ENCODE measurements at places on chromosomes 4 and X. TPM values are rescaled to one million over a fixed set of nuclear protein-coding genes. Genes with fewer than 3 reads are reported as not detected.
A peak's percentile ranks its signal among the peaks of the same experiment; 100 is the strongest.

DNA sequence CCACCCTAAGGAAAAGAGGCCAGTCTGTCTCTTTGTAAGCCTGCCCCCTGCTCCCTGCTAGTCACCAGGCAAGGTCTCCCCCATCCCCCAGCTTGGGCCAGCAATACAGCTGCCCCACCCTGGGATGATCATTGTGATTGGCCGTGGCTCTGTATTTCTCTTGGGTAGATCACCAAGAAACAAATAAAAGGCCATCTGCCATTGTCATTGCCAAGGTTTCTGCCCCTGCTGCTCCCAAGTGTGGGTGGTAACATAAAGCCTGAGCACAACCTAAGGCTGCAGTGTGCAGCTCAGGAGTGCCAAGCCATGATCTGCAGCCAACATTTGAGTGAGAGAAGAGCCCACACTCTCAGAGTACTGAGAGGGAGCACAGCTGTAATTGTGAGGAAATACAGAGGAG lies 241.0 kb upstream of the POF1B start:
- DNase-seq, result no peak

- no peak for DNase-seq
Observed at GRCh38 chr4:2652415-2653160, 103.5 kb downstream of the TNIP2 start.

- DNase-seq, result no peak
Observed at GRCh38 chr4:13981499-13981898, 354.0 kb upstream of the BOD1L1 start.

DNA sequence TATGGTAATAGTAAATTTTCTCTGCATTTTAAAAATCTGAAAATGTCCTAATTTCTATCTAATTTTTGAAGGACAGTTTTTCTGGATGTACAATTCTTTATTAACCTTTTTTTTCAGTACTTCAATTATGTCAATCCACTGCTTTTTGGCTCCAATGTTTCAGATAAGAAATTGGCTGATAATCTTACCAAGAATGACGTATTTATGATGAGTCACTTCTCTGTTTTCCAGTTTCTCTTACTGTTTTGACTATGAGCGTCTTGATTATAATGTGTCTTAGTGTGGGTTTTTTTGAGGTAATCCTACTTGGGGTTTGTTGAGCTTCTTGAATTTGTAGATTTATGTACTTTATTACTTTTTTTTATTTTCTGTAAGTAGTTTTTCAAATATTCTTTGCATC lies 47.2 kb downstream of the UGT2B11 start:
- DNase-seq, result no peak

- no peak for DNase-seq
Observed at GRCh38 chr4:174540175-174540574, 17.9 kb upstream of the HPGD start.

DNA sequence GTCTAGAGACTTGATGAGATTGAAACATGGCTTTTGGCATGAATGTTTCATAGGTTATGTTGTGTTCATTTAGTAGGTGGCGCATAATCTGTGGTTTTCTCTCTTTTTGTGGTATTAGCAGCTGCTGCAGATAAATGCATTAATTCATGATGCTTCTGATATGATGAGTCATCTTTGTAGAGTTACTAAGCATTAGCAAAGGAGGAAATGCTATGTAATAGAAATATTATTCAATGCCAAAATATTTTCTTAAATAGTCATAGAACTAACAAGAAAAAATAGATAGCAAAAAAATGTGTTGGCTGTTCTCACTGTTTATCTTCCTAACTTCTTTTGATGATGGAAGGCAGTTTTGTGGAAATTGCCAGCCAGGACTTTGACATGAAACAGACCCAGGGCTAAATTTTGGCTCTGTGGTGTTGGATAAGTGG lies 3.6 kb downstream of the ZXDB start:
- no peak for DNase-seq

GRCh38 chr4:147696866-147697265 lies 12.9 kb upstream of the PRMT9 start:
- no peak for DNase-seq

DNA sequence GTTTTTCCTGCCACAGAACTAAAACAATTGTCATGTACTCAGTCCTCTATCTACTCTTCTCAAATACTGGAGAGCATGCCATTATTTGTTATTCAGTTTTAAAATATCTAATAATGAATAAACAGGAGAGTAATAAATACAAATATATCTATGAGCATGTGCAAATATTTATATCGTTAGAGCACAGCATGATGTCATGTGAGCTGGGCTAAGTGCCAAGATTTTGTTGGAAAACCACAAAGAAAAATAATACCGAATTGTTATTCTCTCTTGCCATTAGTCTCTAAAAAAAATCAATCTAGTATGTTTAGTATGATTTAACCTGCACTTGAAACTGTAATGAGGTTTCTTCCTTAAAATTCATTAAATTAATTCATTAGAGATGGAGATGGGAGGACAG lies 97.3 kb downstream of the DDX60 start:
- DNase-seq, result peak; percentile 9

DNA sequence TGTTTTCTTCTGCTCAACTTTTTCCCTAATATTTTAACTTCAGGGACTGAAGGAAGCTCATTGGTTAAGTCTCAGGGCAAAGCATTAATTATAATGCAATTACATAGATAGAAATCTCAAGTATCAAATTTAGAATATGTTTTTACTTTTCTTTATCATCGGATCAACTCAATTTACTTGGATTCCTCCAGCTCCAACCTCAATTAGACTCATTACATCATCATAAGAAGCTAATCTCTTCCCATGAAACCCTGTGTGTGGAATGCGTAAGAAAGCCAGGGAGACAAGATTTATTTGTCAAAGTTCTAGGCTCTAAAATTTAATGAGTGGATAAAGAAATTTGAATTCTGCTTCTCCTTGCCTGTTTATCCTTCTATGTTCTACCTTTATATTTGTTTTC lies 918.4 kb downstream of the ADGRL3 start:
- DNase-seq, result no peak

DNA sequence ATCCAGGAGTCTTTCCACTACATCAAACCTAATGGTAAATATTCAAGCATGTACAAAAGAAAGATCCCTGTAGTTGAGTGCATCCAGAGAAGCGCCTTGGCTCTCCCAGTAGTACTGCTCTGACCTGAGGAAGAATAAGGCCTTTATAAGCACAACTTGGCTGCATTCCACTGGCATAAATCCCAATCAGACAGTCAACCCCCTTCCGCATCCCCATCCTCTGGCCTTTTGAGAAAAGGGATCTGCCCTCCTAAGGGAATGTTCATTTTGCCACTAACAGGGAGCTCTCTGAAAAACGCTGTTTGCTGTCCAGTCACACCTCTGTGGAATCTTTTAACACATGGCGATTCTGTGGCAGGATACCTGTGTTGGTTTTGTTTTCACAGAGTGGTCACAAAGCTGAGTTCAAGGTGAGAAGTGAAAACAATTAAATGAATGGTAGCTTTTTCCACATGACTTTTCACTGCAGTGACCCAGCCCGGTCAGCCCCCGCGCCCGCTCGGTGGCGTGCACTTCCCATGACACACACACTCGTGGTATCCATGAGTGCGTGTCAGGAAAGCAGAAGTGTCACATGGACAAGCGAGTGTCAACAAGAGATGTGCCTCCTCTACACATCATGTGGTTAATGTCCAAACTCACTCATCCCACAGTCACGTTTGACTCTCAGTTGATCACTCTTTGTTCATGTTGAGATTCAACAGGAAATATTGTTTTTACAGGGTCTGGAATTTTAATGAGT lies 112.2 kb upstream of the ENPP6 start:
- DNase-seq, result peak; percentile 29

DNA sequence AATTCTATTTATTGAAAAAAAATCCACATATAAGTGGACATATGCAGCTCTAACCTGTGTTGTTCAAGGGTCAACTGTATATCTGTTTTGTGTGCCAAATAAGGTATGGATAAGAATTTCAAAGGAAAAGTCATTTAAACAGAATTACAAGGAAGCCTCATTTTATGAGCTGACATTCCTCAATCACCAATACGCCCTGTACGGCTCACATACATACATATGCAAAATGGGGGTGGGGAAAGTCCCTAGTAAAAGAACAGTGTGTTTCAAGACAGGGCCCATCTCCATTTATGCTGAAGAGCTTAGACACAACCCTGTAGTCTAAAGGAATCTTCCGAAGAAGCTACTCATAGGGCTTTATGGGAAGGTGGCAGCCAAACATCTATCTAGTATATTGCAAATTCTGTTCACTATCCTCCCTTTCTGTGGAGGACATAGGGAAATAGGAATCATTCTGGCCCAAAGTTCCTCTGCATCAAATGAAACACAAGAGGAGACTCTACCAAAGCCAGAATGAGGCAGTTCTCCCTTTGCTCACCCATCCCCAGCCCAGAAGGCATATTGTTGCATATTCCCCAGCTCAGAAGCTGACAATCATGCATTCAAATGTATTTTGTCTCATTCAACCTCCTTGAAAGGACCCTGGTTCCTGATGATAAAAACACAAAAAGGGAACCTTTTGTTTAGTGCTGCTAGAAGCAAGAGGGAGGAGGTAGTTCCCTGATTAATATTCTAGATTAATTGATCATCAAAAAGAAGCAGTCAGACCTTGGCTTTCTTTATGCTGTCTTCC lies 13.7 kb upstream of the ZBTB33 start:
- no peak for DNase-seq

GRCh38 chrX:153544727-153545126 lies 27.3 kb downstream of the ATP2B3 start:
- DNase-seq, result no peak

GRCh38 chr4:2689114-2689513 lies 67.0 kb downstream of the TNIP2 start:
- no peak for DNase-seq

DNA sequence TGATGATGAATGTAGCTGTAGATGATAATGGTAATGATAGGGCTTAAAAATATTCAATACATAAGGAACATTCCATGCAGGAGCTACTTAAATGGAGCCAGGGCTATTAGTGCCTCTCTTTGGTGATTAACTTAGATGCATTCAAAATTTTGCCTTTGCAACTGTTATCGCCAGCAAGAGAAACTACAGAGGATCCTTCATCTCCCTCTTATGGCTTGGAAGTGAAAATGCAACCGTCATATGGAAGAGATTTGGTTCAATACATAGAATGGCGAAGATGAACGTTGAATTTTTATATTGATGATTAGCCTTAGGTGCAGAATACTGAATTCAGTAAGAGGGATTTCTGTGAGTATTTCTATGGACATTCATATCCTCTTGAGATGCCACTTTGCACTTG lies 134.5 kb upstream of the NLGN4X start:
- DNase-seq, result peak; percentile 6

- no peak for DNase-seq
Observed at GRCh38 chr4:98314791-98315565, 53.8 kb downstream of the RAP1GDS1 start.

DNA sequence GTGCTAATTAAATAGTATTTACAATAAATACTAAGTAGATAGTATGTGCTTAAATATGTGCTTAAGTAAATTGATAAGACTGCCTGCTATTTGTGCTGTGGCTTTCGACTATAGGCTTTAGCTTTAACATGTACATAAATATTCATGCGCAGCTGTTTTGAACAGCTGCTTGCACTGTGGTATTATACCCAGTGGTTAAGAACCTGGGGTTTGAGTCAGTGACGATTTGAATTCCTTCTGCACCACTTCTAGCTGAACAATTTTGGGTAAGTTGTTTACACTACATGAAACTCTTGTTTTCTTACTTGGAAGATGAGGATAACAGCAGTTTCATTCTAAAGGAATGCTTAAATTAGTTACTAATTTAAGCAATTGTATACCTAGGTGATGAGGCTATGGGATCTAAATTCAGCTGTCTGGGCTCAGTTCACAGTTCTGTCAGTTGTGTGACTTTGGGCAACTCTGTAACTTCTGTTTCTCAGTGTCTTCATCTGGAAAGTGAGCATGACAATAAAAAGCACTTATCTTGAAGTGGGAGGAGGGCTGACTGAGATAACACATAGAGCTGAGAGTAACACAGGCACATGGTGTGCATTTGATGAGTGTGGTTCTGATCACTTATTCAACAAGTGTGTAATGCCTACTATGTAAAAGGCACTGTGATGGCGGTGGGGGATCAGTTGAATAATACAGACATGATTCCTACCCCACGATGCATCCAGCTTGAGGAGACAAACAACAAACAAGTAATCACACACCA lies 37.0 kb downstream of the HPGDS start:
- DNase-seq, result no peak

DNA sequence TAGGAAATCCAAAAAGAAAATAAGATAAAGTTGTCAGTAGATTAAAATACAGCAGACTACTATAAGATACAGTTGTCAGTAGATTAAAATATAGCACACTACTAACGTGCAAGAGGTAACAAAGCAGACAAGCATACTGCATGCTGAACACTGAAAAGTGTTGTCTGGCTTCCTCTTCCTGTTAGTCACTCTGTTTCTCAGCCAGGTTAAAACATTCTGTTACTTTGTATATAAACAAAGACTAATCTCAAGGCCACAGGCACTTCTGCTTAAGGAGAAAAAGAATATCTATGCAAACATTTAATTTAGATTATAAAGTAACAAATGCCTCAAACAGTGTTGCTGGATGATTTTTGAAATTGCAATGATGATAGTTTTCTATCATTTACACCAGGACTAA lies 41.0 kb upstream of the SCD5 start:
- DNase-seq, result no peak

GRCh38 chr4:16034010-16034748 lies 49.6 kb downstream of the PROM1 start:
- DNase-seq, result no peak

- DNase-seq, result no peak
Observed at GRCh38 chrX:87265518-87265917, 252.1 kb upstream of the KLHL4 start.

- peak; percentile 77 for DNase-seq
Observed at GRCh38 chr4:87058356-87059073, 123.7 kb downstream of the AFF1 start.

GRCh38 chr4:17898553-17899055 lies 87.8 kb downstream of the NCAPG start:
- no peak for DNase-seq

DNA sequence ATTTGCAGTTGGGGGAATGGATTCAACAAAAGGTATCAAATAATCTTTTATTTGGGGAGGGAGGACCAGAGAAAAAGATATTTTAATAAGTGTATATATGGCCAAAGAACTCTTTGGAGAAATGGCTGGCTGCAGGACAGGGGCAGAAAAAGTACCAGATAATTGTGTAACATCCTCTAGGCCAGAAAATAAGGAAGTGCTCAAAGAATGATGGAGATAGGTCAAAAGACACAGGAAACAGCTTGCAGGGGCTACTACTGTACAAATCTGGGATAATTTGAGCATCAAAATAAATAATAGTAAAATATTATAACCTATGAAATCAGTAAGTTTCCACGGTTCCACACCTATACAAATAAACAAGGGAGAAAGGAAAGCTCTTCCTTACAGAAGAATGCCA lies 34.8 kb downstream of the KLHL5 start:
- DNase-seq, result no peak

- DNase-seq, result no peak
Observed at GRCh38 chr4:184471881-184472613, 2.3 kb downstream of the IRF2 start.

GRCh38 chr4:109979920-109980717 lies 67.4 kb downstream of the EGF start:
- DNase-seq, result no peak

- no peak for DNase-seq
Observed at GRCh38 chr4:55369968-55370367, 23.9 kb downstream of the SRD5A3 start.

- no peak for DNase-seq
Observed at GRCh38 chr4:128285085-128285997, 2.3 kb downstream of the PGRMC2 start.

The HS6ST2 gene
- total RNA-seq, result 2.0 TPM

The CT45A10 gene
- total RNA-seq, result not detected

The NOX1 gene
- not detected for total RNA-seq

The IQCM gene
- total RNA-seq, result not detected

The TECRL gene
- not detected for total RNA-seq

The DCAF8L2 gene
- total RNA-seq, result not detected

The MAGEE1 gene
- 4.3 TPM for total RNA-seq

The NAA11 gene
- not detected for total RNA-seq

All from kidney (tissue), 22 donors.